ENCODE measurements at places on chromosomes 16 and 17. TPM values are rescaled to one million over a fixed set of nuclear protein-coding genes. Genes with fewer than 3 reads are reported as not detected.

Gene PLA2G10
- total RNA-seq = not detected

Gene HBZ
- not detected for total RNA-seq

Gene UNC45B
- total RNA-seq = 0.05 TPM

Gene FOXN1
- total RNA-seq = not detected

Gene OR1G1
- total RNA-seq = not detected

Gene PPY
- not detected for total RNA-seq

Gene YBX2
- 0.63 TPM for total RNA-seq

Measured in T-helper 1 cell treated with Interleukin-12 subunit alpha and Interleukin-12 subunit beta and Interleukin-4 antibody, amounts not matched to agents 30 ng/mL and 1 ng/mL, for 36 hours (primary cell).